ENCODE measurements at places on chromosomes 6 and 20. TPM values are rescaled to one million over a fixed set of nuclear protein-coding genes. Genes with fewer than 3 reads are reported as not detected.

Gene C6orf52
- total RNA-seq, result 0.81 TPM

DNA sequence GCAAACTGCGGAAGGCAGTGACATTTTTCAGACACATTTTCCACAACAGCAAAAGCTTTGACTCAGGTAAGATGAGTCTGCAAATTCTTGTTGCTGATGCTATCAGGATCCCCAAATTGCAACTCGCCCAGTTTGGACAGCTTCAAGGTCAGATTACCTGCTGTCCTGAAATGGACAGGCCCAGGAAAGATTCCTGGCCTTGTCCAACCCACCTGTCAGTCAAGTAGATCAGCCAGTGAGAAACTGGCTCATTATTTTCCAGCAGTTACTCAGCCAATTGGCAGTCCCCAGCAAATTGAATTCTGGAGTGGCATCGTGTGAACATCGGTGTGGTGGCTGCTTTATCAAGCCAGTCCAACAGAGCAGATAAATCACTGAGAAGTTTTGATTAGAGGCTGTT, 84.5 kb upstream of the SNAP25 start:
- DNase-seq, result no peak

GRCh38 chr6:142885182-142885867, 59.7 kb downstream of the HIVEP2 start:
- DNase-seq, result peak; percentile 89

- no peak for DNase-seq
Observed at GRCh38 chr6:134060491-134061106, 8.2 kb upstream of the SLC2A12 start.

GRCh38 chr6:75412969-75413662, 80.5 kb downstream of the FILIP1 start:
- DNase-seq, result peak; percentile 39

Gene TDP2
- total RNA-seq, result 113 TPM

Gene C6orf141
- 0.47 TPM for total RNA-seq

Gene UST
- total RNA-seq, result 0.12 TPM

DNA sequence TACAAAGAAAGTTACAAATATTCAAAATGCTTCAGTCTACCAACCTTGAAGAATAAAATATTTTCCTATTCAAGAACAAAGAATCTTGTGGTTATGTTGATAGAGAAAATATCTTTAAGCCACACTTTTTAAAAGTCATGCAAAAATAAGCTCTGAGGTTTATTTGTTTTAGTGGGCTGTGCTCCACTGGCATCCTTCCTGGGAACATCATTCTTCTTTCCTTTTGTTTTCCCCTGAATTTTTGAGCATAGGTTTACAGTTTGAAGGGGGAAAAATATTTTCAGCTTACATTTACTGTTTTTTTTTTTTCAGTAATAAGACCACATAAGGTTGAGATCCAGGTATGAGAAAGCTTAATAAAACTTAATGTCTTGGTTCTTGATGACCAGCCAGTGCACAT, 72.0 kb upstream of the BACH2 start:
- no peak for DNase-seq

DNA sequence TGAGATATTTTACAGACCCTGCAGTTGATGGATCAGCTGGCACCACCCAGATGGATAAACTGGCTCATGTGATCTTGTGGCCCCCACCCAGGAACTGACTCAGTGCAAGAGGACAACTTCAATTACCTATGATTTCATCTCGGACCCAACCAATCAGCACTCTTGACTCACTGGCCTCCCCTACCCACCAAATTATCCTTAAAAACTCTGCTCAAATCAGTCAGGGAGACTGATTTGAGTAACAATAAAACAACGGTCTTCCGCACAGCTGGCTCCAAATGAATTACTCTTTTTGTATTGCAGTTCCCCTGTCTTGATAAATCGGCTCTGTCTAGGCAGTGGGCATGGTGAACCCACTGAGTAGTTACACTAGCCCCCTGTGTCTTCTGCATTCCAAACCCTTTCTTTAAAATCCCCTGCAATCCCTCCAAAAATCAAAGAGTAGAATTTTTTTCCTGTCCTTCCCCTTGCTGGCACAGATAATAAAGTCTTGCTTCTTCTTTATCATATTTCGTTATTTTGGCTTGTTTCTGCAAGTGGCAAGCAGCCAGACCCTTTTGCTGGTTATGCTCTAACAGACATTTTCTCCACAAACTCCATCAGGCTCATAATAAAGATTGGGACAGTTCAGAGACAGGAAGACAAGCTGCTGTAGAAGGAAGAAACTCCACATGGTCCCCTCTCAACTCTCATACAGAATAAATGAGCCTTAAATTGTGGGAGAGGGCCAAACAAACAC, 48.3 kb downstream of the OR2B6 start:
- DNase-seq, result no peak

- DNase-seq, result no peak
Observed at GRCh38 chr6:36506611-36507010, 40.7 kb downstream of the STK38 start.

Gene AGER
- total RNA-seq, result 1.2 TPM

GRCh38 chr6:105644073-105644489, 241.2 kb upstream of the PREP start:
- no peak for DNase-seq

GRCh38 chr6:136365776-136366354, 76.2 kb upstream of the BCLAF1 start:
- DNase-seq, result no peak

DNA sequence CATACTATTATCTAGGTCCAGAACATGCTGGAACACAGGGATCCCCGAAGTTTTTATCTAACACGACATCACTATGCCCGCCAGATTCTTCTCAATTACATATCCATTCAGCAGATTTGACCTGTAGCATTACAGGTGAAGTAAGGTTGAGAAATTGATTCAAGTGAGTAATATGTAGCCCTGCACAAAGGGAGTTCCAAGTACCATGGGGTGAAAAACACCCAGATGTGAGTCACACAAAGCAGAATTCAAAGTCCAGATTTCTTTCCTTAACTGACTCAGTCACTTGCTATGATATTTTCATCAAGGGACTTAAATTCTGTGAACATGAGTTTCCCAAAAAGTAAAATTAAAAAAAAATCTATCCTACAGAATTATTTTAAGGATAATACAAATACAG, 655.4 kb upstream of the PTCHD4 start:
- DNase-seq, result no peak

DNA sequence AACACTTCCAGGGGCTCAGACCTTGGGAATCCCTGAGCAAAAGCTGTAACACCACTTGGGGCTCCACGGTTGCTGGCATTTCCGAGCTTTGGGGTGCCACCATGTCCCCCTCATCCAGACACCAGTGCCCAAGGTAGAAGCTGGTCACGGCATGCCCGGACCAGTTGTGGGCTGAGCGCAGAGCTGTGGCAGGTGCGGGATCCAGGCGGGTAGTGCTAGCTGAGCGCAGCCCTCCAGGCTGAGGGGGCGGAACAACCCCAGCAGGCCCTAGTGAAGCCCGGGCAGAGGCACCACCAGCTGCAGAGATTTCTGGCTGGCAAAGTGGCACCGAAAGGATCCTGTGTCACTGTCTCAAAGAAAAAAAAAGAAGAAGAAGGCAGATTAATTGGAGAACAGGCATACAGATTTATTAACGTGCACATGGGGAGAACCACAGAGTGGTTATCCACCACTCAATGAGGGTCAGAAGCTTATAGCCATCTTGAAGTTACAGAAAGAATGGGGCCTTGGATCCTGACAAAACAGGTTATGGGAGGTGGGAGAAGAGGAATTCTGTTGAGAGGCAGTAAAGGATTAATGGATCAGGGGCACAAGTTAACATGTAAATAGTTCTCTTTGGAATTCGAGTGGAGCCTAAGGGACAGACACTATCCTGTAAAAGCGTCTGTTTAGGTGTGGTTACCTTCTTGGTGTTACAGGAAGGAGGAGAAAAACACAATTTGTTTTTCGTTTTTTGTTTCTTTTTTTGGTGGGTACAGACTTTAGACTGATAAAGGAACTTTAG, 107.5 kb downstream of the CD24 start:
- no peak for DNase-seq

Gene KCNB1
- total RNA-seq, result not detected

- DNase-seq, result peak; percentile 36
Observed at GRCh38 chr20:49964964-49965780, 17.6 kb upstream of the SNAI1 start.

GRCh38 chr6:13485303-13485702, 2.1 kb downstream of the GFOD1 start:
- no peak for DNase-seq

DNA sequence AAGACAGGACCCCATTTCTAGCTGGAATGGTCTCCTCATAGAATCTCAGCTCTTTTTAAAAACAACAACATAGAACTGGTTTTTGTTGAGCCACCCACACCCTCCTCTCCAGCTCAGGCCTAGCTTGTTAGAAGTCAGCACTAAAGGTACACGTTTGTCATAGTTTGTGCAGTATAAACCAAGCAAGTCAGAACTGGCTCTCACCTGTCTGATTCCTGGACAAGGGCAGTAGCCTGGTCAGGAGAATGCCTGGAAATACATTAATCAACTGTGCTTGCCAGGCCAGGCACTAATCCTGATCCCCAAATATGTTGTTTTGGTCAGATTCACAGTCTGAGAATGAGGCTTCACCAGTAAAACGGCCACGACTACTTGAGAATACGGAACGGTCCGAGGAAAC, 296.7 kb downstream of the ZFAND3 start:
- DNase-seq, result no peak

DNA sequence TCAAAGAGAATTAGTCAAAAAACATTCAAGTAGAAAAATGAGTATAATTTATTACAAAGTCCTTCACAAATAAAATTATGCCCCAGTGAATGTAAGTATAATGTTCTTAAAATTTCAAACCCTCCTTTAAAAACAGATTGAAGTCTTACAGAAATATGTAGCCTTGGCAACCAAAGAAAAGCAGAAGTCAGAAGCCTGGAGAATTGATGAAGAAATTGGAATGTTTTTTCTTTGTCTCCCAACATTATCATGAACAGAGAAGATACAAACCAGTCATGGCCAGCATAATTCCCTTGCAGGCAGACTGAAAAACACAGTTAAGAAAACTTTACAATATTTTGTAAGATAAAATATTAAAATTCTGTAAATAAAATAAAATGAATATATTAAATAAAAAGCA, 221.9 kb downstream of the TBC1D32 start:
- DNase-seq, result no peak

DNA sequence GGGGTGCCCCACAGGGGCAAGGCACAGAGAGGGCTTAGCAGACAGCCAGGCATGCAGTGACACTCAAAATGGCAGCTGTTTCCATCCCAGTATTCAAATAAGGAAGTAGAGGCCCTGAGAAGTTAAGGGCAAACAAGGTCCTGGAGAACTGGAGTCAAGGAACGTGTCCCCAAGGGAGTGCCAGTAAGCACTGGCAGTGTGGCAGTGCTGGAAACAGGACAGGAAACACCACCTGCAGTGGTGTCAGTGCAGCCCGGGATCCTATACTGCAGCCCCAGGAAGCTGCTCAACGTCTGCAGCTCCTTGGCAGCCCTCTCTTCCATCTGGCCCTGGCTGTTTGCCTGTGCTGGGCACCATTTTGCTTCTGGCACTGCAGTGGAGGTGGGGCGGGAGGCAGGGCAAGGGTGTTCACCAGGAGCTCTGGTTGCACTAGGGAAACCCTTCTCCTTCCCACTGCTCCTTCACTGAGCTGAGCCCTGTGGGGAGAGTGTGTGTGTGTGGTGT, 56.3 kb downstream of the EDN3 start:
- no peak for DNase-seq

- no peak for DNase-seq
Observed at GRCh38 chr6:100460650-100461204, 4.0 kb downstream of the SIM1 start.

GRCh38 chr6:53220605-53221004, 72.0 kb upstream of the GCM1 start:
- no peak for DNase-seq
